ENCODE measurements at places on chromosomes 7 and 10.

- DNase-seq, result no peak
Measured at GRCh38 chr7:34249192-34249591, 343.9 kb downstream of the BMPER start.

GRCh38 chr7:44194562-44195145 lies 5.4 kb upstream of the GCK start:
- DNase-seq, result no peak

DNA sequence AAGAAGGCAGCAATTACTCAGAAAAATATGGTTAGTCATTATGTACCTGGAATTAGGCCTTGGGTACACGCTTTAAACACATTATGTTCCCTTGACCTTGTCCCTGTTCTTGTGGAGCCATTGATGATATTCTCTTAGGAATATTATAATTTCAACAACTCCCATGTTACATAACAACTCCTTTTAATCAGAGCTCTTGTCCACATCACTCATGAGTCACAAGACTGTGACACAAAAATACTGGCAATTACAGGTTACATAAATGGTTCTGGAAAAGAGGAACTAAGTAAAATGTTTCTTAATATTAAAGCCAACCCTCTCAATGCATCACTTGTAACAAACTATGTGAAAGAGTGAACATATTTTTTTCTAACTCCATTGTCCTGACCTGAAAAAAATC lies 143.8 kb upstream of the PCLO start:
- no peak for DNase-seq

DNA sequence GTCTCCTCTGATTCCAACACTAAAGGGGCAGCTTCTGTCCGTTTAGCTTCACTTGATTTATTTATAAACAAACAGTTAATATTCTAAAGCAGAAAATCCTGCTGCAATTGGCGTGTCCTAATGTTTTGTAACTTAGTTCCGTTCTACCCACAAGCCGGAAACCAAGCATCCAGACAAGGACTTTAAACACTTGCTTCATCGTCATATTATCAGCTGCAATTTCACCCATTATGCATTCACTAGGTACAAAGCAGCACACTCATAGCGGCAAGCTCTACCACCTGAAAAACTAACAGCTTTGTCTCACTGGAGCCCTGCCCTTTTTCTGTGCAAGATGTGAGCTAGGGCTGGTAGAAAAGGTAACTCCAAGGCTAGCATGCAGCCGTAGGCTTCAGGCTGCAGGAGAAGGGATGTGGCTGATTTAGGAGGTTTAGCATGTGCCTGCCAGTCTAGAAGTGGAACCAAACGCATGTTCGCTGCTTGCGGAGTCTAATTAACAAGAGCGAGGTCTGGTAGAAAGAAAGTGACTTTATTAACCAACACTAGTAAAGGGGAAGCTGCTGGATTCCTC lies 43.7 kb upstream of the BPGM start:
- DNase-seq, result no peak

DNA sequence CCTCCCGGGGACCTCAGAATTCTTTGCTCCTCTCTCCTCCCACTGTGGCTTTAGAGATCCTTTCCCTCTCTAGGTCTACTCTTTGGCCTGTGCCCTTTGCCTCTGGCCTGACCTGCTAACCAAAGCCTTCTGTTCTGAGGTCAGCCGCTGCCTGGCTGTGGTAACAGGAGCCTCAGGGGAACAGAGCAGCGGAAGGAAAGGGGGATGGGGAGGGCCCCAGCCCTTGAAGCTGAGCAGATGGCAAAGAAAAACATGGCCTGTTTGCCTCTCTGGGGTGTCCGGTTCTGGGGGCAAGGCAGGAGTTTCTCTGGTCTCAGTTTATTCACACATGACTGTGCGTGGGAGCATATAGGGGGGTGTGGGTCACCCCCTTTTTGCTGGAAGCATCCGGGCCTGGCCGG lies 28.2 kb downstream of the COL26A1 start:
- DNase-seq, result no peak

DNA sequence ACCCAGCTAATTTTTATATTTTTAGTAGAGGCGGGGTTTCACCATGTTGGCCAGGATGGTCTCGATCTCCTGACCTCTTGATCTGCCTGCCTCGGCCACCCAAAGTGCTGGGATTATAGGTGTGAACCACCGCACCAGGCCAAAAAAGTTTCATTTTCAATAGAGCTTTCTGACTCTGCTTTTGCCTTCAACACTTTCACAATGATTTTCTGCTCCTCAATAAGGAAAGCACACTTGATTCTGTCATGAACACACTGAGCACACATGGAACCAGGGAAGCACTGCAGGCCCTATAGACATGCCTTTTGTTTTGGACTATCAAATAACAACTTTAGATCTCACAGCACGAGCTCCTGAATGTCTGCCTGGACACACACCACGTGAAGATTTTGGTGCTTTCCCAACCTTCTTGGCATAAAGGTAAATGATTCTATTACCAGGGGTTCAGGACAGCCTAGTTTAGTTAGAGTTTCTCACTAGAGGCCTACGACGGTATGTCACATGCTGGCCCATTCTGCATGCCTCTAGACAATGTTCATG lies 8.0 kb downstream of the RRP12 start:
- no peak for DNase-seq

GRCh38 chr7:150393325-150393724 lies 14.2 kb downstream of the ZNF775 start:
- DNase-seq, result no peak

- DNase-seq, result no peak
Measured at GRCh38 chr10:128007056-128007455, 100.2 kb downstream of the PTPRE start.

DNA sequence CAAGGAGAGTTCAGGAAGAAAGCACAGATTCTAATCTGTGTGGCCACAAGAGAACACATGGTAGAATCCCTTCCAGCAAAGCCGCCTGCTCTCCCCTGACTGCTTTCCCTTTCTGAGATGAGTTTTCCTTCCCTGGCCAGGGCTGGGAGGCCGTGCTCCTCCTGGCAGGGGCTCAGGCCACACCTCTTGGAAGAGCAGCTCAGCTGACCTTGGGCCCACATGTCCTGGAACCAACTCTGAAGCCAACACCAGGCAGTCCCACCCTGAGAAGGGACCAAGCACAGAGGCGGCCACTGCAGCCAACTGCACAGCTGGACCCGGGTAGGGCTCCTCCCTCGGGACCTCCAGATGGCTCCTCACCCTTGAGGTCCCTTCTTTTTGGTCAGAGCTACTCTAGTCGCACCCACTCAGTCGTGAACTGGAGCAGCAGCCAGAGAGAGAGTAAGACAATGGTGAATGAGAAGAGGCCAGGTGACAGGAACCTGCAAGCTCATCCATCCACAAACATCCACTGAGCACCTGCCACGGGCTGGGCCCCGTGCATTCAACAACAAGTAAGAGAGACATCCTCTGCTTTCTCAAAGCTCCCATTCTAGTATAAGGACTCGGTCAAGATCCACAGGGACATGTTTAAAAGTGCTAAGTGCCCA lies 40.3 kb downstream of the FAM53B start:
- DNase-seq, result no peak

GRCh38 chr10:2881720-2882620 lies 185.4 kb upstream of the PFKP start:
- no peak for DNase-seq

DNA sequence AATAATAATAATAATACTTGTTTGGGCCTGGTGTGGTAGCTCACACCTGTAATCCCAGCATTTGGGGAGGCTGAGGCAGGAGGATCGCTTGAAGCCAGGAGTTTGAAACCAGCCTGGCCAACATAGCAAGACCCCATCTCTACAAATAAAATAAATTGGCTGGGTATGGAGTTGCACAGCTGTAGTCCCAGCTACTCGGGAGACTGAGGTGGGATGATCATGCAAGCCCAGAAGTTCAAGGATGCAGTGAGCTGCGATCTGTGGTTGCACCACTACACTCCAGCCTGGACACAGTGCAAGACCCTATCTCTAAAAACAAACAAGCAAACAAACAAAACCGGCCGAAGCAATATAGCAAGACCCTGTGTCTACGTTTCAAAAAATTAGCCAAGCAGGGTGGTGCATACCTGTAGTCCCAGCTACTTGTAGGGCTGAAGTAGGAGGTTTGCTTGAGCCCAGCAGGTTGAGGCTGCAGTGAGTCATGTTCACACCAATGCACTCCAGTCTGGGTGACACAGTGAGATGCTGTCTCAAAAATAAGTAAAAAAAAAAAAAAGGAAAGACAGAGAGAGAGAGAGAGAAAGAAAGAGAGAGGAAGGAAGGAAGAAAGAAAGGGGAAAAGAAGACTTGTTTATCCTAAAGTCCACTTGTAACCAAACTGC lies 85.6 kb upstream of the KDM7A start:
- DNase-seq, result peak; percentile 57

DNA sequence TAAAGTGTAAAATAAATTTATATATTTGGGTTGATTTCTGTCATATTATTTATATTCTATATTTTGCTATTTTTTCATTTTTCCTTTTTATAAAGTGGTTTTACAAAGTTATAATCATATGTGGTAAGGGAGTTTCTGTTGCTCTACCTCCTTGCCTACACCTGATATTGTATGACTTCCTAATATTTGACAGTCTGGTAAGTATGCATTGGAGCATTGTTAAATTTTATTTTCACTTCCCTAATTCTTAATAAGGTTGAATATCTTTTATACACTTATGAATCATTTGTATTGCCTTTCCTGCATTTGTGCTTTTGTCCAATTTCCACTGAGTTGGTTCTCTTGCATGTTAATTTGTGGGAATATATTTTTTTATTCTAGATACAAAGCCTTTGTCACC lies 492.4 kb downstream of the GRID1 start:
- no peak for DNase-seq

- DNase-seq, result peak; percentile 77
Measured at GRCh38 chr10:131920151-131920550, 19.3 kb downstream of the PPP2R2D start.

- no peak for DNase-seq
Measured at GRCh38 chr7:142774826-142775225, 4.1 kb downstream of the PRSS2 start.

Measured in activated effector memory CD4-positive, alpha-beta T cell treated with anti-CD3 and anti-CD28 coated beads, Interleukin-2, amount 50 U/mL, for 16 hours (primary cell).